ENCODE measurements at places on chromosomes 6 and 20.

GRCh38 chr6:151576633-151577032, 82.8 kb downstream of the CCDC170 start:
- DNase-seq: no peak

DNA sequence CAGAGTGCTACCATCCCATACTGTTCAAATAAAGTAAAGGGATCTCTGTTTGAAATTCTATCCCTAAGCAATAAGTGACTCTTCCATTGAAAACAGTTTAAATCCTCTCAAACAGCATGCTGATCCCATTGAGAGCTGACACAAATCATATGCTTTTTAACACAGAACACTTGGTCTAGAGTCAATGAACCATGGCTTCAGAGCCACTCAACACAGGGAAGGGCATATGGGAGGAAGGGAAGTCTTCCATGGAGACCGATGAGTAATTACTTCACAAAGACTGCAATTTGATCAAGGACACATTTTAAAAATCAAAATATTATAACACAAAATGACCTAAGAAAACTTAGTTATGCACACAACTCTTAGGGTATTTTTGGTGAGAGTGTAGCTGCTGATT, 1073.0 kb upstream of the MAP3K7 start:
- DNase-seq: no peak

GRCh38 chr6:108618623-108619152, 58.0 kb downstream of the FOXO3 start:
- DNase-seq: no peak

DNA sequence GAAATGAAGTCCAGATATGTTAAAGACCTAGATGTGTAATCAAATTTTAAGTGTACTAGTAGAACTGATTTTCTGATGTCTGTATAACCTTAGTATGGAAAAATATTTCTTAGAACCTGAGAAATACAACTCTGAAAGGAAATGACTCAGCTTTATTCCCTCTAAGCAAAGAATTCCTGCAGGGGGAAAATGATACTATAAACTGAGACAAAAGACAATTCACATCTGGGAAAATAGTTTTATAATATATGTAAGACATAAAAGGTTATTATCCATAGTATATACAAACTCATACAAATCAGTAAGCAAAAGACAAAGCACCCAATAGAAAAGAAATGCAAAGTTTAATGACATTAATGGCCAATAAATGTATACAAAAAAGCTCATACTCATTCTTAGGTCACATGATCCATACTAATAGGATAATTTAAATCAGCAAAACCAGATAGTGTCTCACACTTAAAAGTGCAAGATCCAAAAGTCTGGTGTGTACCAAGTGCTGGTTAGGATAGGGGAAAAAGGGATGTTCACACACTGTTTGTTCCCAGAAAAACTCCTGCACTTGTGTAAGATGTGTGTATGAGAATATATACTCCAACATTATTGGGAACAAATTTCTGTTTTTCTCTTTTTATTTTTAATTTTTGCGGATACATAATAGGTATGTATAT, 22.6 kb downstream of the RNF217 start:
- no peak for DNase-seq

- no peak for DNase-seq
Measured at GRCh38 chr6:129996387-129996786, 22.0 kb upstream of the L3MBTL3 start.

- DNase-seq: no peak
Measured at GRCh38 chr6:147509891-147510290, 1.4 kb downstream of the SAMD5 start.

DNA sequence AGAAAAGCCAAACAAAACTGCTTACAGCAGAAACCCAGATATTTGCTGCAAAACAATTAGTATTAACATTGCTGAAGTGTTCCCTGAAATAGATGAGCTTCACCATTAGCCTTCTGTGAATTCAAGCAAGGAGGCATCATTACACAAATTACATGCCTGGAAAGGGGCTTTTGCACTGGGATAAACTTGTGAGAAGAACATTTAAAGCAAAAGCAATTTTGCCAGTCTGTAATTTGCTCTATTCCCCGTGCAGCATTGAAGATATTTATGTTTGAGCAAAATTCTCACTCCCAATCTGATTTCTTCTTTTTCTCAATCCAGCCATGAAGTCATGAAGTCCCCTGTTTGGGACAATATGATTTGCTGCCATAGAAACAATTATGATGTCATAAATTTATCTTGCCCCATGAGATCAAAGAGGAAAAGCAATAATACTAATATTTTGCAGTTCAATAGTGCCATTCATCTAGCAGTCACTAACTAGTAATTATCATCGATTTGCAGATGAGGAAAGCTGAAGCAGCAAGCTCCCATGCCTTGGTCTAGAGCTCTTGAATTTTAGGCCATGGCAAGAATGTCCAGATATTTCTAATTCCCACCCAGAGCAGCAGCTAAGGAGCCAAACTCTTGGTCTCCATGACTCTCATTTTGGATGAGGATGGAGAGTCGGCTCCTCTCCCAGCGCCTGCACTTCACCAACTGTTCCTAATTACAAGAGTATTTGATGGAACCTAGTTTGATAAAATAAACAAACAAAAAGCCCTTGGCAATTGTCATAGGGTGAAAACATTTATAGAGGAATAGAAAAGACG, 49.5 kb upstream of the CCN6 start:
- no peak for DNase-seq

DNA sequence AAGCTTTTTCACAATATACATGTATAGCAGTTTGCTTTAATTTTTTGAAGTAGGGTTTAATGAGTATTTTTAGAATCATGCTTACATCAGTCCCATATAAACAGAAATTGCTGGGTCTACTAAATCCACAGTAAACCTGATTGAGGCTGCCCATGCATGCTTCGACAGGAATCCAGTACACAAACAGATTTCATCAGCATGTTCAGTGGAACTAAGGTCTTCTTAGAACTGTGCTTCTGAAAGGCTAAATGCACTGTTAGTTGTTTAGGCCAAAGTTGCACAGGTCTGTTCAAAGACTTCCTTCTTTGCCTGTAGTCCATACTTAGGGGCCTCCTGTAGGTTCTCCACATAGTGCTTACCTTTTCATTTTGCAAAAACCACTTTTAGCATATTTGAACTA, 42.5 kb upstream of the THBS2 start:
- DNase-seq: no peak

- no peak for DNase-seq
Measured at GRCh38 chr6:161056451-161056850, 64.9 kb downstream of the MAP3K4 start.

All from fibroblast of skin of left biceps (primary cell).